ENCODE measurements at places on chromosomes 2 and 18.

GRCh38 chr2:9965119-9965822 lies 13.8 kb downstream of the GRHL1 start:
- no peak for DNase-seq

GRCh38 chr2:18422432-18423165 lies 137.9 kb downstream of the RDH14 start:
- DNase-seq, result no peak

GRCh38 chr2:187233811-187234210 lies 214.2 kb downstream of the CALCRL start:
- no peak for DNase-seq

GRCh38 chr2:237696461-237696860 lies 69.1 kb downstream of the LRRFIP1 start:
- DNase-seq, result no peak

- DNase-seq, result no peak
These were observed 622.6 kb downstream of the EPHA4 start for GRCh38 chr2:220949466-220949865.

DNA sequence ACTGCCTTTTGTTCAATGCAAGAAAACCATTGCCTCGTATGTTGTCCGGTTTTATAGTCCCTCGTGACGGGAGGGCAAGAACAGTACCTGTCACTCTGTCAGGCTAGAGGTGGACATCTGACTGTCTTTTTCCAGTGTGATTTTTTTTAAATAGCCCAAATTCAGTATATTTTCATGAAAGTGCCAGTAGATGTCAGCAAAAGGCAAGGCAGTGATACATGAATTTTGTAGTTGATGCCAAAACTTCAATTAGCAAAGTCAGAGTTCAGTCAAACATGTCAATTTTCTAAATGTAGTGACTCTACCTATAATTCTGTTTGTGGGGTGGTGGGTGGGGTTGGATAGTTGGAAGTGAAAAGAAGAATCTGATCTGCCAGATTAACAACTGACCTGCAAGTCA lies 296.0 kb upstream of the MC4R start:
- no peak for DNase-seq

GRCh38 chr2:143463719-143464118 lies 334.5 kb downstream of the ARHGAP15 start:
- DNase-seq, result no peak

GRCh38 chr2:102025583-102026267 lies 34.0 kb downstream of the IL1R2 start:
- no peak for DNase-seq

All from AG09319 (cell line).